ENCODE measurements at places on chromosomes 1 and 21. TPM values are rescaled to one million over a fixed set of nuclear protein-coding genes. Genes with fewer than 3 reads are reported as not detected.
A peak's percentile ranks its signal among the peaks of the same experiment; 100 is the strongest.

SV2A gene
- 5.4 TPM for polyA plus RNA-seq

- DNase-seq, result no peak
Measured at GRCh38 chr21:18832950-18833349, 429.4 kb upstream of the TMPRSS15 start.

CCDC17 gene
- polyA plus RNA-seq, result not detected

- DNase-seq, result no peak
Measured at GRCh38 chr1:71753746-71754145, 528.6 kb downstream of the NEGR1 start.

DNA sequence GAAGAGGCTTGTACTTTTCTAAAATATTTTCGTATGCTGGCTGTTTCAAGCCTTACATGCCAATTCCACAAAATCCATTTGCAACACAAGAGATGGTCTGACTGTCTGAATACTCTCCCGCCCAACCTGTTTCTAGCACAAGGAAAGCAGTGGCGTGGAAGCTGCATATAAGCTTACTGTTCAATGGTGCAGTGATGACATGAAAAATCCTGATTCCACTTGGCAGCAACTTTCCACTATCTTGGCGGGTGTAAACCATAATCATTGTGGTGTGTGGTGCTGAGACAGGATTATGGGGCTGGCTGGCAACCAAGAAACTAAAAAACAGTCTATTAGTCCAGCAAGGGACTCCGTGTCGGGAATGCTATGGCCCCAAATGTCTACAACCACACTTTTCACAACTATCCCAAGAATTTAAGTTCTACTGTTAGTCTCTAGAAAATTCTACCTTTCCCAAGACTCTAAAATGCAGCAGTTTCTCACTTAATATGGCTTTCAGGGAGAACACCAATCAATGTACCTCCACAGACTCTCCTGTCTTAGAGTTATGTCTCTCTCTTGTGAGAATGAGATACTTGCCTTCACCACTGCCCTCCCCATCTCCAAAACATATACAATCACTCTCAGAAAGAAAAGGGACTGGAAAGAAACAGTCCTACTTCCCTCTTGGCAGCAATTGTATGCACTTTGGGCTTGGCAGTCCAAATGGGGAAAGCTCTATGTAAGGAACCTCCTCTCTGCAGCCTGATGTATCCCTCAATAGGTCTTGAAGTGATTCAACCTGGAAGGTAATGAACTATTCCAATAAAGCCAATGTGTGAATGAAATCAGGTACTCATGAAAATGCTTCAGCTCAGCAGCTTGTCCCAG lies 9.5 kb downstream of the COLGALT2 start:
- DNase-seq, result peak; percentile 82

ITPKB gene
- polyA plus RNA-seq, result 29.6 TPM

All from muscle of arm (tissue), 14 donors.